Fibroblast of skin of right quadriceps (primary cell): ENCODE measurements at places on chromosomes 12 and 14.
A peak's percentile ranks its signal among the peaks of the same experiment; 100 is the strongest.

GRCh38 chr12:97229004-97229403 is 233.6 kb upstream of the RMST start:
- no peak for DNase-seq

- DNase-seq: no peak
Observed at GRCh38 chr12:3215410-3215975, 138.3 kb downstream of the TSPAN9 start.

GRCh38 chr12:93704122-93704521 is 26.9 kb downstream of the CRADD start:
- DNase-seq: no peak

GRCh38 chr14:34711169-34711568 is 3.2 kb downstream of the CFL2 start:
- peak; percentile 96 for DNase-seq

DNA sequence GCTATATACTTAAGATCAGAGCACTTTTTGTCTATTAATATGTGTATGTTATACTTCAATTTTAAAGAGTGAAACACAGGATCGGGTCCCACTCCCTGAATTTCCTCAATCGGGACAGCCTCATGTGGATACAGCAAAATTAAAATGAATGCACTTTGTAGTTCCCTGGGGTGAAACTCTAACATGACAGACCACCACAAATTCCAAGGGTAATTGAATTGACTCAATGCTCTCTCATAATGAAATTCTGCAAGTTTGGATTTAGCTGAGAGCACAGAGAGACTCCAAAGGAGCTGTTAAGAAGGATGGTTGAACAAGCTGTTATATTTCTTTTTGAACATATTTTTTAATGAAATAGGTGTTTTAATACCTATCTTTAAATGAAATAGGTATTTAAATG is 413.6 kb downstream of the GXYLT1 start:
- DNase-seq: no peak

- peak; percentile 53 for DNase-seq
Observed at GRCh38 chr14:55129428-55130195, 560 bp downstream of the LGALS3 start.

- no peak for DNase-seq
Observed at GRCh38 chr12:108768591-108769500, 37.5 kb upstream of the CORO1C start.

DNA sequence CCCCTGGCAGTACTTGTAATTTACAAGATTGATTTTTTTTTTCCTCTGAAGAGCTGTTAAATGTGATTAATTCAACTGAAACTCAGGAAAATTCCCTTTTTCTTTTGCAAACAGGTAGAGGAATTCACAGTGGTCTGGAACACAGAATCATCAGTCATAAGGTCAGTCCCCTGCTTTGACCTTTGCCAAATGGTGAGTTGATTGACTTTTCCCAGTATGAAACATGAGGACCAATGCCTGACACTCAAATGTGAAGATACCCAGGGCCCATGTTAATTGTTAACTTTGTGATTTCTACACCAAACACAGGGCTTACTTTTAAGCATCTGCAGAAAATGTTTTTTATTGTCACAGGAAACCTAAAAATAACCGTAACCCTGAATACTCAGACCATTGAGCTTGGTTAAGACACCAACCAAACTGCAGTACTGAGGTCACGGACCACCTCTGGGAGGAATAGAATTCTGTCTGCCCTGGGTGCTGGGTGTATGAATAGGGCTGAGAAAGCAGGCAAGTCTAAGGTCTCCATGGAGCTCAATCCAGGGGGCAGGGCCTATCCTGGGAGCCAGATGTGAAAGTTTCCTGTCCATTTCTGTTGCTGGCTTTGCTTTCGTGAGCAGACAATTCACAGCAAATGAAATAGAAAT is 192.4 kb downstream of the TMX1 start:
- no peak for DNase-seq

GRCh38 chr14:51431741-51432140 is 191.7 kb downstream of the TMX1 start:
- DNase-seq: no peak

DNA sequence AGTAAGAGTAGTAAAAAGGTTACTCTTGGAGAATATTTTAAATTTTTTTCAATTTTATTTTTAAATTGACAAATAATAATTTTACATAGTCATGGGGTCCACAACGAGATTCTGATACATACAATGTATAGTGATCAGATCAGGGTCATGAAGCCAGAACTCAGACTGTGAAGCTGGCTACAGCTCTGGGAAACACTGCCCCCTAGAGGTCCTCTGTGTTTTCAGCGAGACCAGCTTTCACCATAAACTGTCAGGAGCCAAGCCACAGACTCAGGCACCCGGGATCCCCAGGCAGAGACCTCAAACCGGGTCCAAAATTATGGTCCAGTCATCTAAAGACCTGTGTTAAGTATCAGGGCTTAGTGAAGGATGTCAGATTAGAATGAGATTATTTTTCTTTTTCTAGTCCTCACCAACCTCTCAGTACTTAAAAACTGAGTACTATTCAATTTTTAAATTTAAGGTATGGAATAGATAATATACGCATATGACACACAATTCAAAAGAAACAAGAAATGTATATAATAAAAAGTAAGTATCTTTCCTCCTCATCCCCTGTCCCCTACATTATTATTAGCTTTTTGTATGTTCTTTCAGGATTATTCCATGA is 397.1 kb downstream of the MDGA2 start:
- peak; percentile 53 for DNase-seq

- DNase-seq: no peak
Observed at GRCh38 chr12:126558219-126558618, 1493.0 kb downstream of the AACS start.

- no peak for DNase-seq
Observed at GRCh38 chr14:53124786-53125185, 28.3 kb downstream of the DDHD1 start.

GRCh38 chr12:53292426-53292825 is 2.9 kb upstream of the PFDN5 start:
- DNase-seq: no peak

GRCh38 chr12:70002912-70003255 is 177.9 kb downstream of the MYRFL start:
- DNase-seq: no peak
